ENCODE measurements at places on chromosomes 13 and 19.

- no peak for DNase-seq
Measured at GRCh38 chr13:64758521-64759244, 2471.5 kb downstream of the PCDH9 start.

DNA sequence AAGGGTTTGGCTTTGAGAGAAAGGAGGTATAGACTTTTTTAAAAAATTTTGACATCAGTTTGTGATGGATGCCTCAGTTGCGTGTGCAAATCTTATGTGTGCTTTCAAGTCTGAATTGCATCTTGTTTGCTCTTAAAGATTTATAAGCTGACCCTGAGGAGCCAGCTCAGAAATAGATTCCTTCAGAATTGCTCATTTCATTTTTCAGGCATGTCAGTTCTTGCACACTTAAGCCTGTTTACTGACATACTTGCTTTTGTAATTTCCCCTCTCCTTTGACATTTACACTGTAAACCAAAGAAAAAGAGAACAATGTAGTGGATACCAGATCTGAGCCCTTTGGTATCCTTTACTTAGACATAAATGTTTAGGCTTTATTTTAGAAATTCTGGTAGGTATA is 87.6 kb downstream of the RNF17 start:
- DNase-seq: no peak

GRCh38 chr13:80716610-80717081 is 375.7 kb upstream of the SPRY2 start:
- no peak for DNase-seq

- DNase-seq: no peak
Measured at GRCh38 chr13:81917810-81918209, 1576.9 kb upstream of the SPRY2 start.

DNA sequence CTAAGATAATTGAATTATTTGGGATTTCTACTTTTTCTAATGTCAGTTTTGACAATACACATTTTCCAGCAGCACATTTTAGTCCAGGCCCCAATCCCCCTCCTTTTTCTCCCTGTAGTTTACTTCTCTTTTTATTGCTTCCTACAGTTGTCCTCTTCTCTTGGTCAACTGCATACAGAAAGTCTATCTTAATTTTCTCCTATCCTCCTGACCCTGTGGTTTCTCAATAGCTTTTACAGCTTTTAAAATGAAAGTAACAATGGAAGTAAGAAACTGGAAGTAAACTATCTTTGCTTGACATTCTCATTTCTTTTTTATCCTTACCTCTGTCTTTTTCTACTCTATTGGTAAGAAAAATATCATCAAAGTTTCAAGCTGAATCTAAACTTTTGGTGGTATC is 106.5 kb upstream of the OXGR1 start:
- no peak for DNase-seq

DNA sequence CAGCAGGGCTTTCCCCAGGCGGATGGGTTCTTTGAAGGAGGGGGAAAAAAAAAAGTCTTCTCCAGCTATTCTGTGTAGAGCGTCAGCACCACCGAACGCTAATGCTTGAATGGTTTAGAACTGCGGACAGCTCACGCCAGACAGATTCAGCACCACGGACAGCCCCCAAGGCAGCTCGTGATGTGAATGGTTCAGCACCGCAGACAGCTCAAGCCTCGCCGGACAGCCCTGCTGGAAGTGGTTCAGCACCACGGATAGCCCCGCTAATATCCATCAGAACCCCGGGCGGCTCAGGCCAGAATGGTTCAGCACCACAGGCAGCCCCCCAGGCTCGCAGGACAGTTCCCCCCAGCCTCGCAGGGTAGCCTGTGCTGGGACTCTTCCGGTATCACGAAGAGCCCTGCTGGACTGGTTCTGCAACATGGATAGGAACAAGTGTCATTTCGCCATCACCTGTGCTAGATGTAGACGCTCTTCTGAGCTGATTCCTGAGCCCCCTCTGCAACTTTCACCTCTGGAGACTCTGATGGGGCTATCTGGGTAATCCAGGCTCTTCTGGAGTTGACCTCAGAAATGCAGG is 4.9 kb upstream of the SMIM17 start:
- no peak for DNase-seq

DNA sequence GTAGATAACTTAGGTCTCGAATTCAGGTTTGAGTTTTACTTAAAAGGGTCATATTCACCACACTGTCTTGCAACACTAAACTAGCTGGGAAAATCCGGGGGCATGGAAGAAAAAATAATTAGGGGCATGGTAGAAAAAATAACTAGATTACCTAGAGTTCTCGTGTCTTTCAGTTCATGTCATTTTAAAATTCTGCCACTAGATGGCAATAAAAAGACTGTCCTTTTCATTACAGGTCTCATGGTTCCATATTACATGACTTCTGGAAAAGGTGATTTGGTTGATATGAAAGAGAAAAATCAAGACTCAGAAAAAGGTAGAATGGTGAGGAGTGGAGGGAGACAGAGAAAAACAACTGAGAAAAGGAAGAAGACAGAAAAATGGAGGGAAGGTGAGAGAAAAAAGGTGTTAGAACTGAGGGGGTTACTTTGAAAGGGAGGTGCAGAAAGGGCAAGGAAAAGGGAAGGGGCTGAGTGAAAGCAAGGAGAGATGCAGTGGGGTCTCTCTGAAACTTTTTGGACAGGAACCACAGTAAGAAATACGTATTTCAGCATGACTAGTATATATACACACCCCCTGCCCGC is 299.0 kb downstream of the KLF12 start:
- peak; percentile 7 for DNase-seq

- no peak for DNase-seq
Measured at GRCh38 chr13:80547341-80547740, 206.4 kb upstream of the SPRY2 start.

DNA sequence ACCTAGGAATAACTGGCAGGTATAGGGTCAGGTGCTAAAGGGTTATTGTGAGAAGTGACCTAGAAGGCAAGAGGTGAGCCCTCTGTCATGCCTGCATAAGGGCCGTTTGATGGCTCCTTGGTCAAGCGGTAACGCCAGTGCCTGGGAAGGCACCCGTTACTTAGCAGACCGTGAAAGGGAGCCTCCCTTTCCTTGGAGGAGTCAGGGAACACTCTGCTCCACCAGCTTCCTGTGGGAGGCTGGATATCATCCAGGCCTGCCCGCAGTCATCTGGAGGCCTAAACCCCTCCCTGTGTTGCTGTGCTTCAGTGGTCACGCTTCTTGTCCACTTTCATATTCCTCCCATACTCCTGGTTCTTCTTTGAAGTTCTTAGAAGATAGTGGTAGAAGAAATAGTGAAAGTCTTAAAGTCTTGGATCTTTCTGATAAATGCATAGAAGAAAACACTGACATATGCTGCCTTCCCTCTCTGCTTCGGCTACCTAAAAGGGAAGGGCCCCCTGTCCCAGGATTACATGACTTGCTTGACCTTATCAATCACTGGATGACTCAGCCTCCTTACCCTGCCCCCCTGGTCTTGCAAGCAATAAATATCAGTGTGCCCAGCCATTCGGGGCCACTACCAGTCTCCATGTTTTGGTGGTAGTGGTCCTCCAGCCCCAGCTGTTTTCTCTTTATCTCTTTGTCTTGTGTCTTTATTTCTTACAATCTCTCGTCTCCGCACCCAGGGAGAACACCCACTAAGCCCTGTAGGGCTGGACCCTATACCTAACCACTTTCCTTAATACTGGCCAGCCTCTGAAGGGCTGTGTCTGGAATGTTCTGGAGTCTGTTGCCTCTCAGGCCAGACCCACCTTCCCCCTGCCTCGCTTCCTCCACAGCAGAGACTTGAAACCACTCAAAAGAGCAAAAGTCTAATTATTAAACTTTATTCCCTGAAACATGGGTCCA is 16.1 kb upstream of the ABCC4 start:
- DNase-seq: no peak

DNA sequence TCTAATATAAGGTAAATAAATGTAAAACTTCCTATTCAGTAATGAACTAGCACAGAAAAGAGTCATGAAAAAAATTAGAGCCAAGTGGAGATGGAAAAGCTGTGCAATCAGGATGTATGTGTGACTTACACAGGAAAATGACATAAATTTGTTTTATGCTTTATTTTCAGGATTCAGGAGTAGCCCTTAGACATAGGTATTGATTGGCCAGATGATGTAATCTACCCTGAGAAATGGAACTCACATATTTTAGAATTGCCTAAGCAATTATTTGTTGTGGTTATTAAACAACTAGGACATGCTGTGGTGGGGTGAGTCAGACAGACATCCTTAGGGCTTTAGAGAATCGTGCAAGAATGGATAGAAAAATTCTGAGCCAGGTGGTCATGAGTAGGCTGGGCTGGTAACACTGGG is 110.6 kb downstream of the PCDH9 start:
- no peak for DNase-seq

GRCh38 chr13:40186626-40187323 is 479.7 kb downstream of the FOXO1 start:
- DNase-seq: no peak

DNA sequence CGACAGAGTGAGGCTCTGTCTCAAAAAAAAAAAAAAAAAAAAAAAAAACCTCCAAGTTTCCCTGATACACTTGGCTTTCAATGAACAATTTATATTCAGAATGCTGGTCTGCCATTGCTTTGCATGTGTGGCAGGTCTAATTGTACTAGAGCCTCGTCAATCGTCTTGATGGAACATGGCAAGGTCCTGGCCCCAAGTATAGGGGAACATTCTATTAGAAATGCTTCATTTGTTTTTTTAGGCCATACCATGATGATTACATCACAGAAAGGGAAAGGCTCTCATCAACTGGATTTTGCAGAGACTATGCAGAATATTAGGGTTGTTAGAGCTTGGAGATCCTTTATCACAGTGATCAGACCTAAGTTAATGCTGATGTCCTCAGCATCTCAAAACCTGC is 28.0 kb downstream of the SPRY2 start:
- no peak for DNase-seq

GRCh38 chr13:109910194-109910593 is 123.8 kb upstream of the IRS2 start:
- peak; percentile 47 for DNase-seq

DNA sequence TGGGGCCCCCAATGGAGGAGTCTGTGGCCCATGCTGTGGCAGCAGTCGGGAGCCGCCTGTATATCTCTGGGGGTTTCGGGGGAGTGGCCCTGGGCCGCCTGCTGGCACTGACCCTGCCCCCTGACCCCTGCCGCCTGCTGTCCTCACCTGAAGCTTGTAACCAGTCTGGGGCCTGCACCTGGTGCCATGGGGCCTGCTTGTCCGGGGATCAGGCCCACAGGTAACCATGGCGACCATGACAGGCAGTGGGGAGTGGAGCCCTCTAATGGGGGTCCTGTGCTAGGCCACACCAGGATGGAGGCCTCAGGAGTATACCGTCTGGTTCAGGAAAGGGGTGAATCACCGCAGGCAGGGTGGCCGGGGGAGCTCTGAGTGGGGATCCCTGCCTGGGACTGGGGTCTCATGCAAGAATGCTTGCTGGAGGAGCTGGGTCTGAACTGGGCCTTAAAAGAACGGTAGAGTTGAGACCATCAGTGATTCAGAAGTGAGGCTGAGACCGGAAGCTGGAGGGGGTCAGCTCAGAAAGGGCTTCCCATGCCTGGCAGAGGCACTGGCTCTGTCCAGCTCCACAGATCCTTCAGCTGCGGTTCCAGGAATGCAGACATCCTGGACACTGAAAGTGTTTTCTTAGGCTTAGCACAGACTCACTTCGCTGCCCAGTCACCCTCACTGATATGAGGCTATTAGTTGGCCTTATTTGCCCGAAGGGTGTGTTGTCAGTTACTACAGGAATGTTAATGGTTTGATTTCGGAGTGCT is 29.1 kb downstream of the CNFN start:
- no peak for DNase-seq

- DNase-seq: no peak
Measured at GRCh38 chr19:32020538-32020937, 324.9 kb upstream of the ZNF507 start.

DNA sequence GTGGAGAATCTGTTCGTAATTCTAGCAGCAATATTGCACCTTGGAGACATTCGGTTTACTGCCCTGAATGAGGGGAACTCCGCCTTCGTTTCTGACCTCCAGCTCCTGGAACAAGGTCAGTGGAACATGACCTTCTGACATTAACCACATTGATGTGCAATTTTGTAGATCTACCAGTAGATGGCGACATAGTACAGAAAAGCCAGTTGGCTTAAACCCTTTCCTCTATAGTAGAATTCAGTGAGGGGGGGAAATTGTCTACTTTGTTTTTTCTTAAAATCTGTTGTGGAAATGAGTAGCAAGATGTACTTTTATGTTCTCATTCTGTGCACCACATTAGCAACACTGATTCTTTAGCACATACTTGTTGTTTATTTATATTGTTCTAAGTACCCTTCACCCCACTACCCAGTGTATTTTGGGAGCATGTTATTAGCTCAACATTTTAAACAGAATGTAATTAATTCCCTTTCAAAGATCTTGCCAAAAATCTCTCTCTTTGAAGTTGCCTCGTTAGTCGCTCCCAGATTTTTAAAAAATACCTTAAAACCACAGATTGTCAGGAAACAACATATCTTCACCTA is 332.2 kb downstream of the MYO16 start:
- peak; percentile 90 for DNase-seq

DNA sequence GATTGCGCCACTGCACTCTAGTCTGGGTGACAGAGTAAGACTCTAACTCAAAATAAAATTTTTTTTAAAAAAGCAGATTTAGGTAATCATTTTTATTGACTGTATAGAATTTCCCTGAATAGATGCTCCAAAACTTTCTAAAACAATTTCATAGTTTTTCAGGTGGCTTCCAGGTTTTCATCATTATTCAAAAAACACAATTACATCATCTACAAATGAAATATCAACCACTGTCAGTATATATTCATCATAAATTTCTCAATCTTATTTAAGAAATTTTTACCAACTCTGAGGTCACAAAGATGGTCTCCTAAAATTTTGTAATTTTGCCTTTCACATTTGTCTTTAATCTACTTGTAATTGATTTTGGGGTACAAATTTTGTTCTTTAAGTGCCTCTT is 48.1 kb downstream of the ZC3H13 start:
- no peak for DNase-seq

DNA sequence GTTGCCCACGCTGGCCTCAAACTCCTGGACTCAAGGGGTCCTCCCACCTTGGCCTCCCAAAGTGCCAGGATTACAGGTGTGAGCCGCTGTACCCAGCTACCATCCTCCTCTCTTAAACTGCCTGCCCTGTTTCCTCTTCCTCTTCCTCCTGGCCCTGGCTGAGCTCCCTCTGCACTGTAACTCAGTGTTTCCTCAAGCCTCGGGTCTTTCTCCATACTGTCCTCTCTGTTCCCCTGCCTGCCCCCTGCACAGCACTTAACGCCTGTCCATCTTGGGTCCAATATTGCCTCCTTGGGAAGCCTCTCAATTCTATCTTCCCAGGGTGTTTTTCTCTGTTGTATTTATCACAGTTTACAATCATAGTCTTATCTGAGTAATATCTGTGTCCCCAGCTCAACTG is 6.1 kb downstream of the LIPE start:
- no peak for DNase-seq

All from DMS79 treated with DMSO at 0.1 percent for 48 hours (cell line).